ENCODE measurements at places on chromosomes 12 and 14. TPM values are rescaled to one million over a fixed set of nuclear protein-coding genes. Genes with fewer than 3 reads are reported as not detected.

Gene RHOJ
- 0.28 TPM for total RNA-seq

Gene TRIM9
- 0.44 TPM for total RNA-seq

Gene PTPN21
- total RNA-seq, result 15.0 TPM

- no peak for DNase-seq
Observed at GRCh38 chr14:61925043-61925442, 162.8 kb downstream of the SNAPC1 start.

DNA sequence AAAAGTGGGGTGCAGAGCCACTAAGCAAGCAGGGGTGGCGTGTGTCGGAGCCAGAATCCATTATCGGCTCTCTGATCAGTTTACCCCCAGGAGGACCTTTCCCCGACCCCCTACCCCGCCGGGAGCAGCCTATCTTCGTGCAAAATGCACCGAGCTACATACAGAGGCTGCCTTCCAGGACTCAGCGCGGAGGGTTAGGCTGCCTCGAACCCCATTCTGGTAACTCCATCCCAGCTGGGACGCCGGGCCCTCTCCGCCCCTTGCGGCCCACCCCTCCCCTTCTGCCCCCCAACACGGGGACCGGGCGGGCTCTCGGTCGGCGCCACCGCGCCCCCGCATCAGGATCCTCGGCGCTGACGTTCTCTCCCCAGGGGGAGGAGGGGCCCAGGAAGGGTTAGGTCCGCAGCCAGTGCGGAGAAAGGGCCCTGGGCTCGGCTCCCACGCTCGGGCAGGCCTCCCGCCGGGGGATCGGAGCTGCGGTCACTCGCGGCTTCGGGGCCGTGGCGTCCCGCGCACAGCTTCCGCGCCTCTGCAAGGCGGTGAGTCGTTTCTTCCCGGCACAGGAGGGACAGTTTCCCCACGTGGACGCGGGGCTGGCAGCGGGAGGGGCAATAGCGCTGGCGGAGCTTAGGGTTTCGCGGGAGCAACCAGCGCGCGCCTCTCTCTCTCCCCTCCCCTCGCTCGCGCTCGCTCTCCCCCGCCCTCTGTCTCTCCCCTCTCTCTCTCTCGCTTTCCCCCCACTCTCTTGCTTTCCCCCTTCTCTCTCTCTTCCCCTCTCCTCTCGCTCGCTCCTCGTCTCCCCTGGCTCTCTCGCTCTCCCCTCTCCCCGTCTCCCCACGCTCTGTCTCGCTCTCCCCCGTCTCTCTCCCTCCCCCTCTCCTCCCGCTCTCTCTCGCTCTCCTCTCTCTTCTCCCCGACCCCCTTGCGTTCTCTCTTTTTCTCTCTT lies 12.5 kb upstream of the MAP3K9 start:
- no peak for DNase-seq

- no peak for DNase-seq
Observed at GRCh38 chr14:36091096-36091495, 85.4 kb downstream of the PTCSC3 start.

- no peak for DNase-seq
Observed at GRCh38 chr12:65123435-65124063, 2.4 kb upstream of the WIF1 start.

DNA sequence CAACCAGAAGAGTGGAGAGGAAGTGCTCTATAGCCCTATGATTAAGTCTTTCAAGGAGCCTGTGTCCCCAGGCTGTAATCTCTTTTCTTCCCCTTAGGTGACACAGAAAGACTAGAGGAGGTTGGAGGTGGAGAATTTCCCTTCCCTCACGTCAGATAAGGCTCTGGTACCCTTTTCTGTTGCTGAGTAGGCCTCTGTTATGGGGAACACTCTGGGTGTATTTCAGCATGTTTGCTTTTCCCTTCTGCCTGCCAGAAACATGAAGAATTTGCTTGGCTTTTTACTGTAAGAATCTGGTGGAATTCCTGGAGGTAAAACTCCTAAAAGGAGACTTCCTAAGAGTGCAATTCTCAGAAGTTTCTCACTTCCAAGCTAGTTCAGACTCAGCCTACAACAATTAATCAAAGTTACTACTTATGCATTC lies 58.3 kb downstream of the SIX1 start:
- DNase-seq, result no peak

DNA sequence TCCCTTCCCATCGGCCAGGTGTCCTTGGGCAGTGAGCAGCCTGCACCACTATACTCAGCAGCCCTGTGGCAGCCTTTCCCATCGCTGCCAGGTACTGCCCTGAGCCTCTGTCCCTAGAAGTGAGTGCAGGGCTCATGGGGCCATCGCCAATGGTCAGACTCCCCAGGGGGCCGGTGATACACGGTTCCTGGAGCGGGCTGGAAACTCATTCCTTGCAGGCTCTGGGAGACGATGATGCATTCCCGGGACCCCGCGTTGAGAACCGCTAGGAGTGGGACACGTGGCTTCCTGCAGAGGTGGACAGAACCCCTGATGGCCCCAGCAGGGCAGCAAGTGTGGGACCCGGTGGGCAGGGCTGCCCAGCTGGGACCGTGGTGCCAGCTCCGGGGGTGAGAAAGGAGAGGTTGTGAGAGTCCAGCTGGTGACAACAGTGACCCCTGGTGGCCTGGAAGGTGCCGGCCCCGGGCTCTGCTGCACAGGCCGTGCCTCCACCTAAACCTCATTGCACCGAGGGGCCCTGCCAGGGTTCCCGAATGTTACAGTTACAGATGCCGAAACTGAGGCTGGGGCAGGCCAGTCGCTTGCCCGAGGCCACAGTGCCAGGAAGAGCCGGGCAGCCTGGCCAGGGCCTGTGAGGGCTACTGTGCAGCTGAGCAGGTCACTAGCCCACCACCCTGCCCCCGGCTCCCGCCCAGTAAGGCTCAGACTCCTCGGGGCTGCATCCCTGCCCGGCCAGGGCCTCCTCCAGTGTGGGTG lies 33.8 kb downstream of the FBRSL1 start:
- peak; percentile 17 for DNase-seq

DNA sequence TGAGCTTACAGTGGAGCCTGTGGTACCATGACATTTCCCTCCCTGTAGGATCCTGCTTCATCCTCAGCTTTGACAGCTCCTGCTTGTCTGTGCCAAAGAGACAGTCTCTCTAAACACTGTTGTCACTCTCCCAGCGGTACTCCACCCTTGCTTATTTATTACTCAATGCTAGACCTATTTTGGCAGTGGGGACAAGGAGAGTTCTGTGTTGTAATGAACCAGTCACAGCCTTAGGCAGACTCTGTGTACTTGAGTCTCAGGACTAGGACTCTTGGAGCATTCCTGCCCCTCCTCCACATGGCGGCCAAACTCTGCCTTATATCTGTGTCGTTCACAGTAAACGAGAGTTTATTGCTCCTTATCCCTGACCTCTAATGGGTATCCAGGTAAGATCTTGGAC lies 70.9 kb downstream of the PIK3C2G start:
- DNase-seq, result no peak

Gene SPSB2
- 11.6 TPM for total RNA-seq

Gene SLC41A2
- 27.3 TPM for total RNA-seq

DNA sequence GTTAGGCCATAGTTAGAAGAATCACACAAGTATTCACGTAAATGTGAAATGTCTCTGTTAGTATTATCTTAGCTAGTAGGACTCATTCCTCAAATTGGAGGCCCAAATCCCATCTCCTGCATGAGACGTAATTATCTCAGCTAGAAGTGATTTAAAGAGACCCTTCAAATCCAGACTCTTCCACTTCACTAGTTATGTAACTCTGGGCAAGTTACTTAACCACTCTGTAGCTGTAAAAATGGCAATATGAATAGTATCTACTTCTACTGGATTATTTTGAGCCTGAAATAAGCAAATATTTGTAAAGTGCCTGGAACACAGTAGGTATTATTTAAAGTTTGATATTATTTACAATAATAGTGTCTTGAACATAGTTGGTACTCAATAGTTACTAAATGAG lies 28.4 kb upstream of the CDKL1 start:
- DNase-seq, result no peak

DNA sequence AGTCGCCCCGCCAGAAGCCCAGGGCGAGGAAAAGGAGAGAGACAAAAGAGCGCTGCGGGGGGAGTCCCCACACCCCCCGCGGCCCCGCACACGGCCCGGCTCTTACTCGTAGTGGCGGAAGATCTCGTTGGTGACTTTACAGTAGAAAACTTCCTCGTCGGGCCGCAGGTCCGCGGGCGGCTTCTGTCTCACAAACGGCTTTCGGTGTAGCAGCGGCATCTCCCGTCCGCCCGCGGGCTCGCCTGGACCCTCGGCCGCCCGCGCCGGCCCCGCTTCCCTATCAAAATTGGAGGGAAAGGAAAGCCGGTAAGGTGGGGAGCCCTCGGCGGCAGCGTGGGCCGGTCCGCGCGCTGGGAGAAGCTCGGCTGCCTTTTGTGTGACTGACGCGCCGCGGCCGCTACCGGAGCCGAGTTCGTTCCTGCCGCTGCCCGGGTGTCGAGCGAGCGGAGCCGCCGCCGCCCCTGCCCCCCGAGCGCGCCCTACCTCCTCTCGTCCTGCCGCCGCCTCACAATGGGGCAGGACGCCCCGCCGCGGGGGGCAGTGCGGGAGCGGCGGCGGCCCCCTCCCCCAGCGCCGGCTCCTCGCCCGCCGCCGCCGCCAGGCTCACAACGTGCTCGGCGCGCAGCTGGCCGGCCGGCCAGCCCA lies 652 bp downstream of the BAZ1A start:
- no peak for DNase-seq

DNA sequence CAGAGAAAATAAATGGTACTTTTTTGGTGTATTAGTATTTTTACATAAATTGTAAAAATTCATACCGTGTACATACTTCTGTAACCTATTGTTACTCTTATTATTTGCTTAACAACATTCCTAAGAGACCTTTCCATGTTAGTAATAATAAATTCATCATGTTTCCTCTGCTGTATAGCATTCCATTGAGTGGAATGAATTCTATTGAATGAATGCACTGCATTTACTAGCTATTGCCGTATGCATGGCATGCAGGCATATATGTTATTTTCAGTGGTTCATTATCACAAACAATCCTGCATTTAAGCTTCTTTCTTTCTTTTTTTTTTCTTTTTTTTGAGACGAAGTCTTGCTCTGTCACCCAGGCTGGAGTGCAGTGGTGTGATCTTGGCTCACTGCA lies 137.6 kb upstream of the TBX3 start:
- DNase-seq, result no peak

DNA sequence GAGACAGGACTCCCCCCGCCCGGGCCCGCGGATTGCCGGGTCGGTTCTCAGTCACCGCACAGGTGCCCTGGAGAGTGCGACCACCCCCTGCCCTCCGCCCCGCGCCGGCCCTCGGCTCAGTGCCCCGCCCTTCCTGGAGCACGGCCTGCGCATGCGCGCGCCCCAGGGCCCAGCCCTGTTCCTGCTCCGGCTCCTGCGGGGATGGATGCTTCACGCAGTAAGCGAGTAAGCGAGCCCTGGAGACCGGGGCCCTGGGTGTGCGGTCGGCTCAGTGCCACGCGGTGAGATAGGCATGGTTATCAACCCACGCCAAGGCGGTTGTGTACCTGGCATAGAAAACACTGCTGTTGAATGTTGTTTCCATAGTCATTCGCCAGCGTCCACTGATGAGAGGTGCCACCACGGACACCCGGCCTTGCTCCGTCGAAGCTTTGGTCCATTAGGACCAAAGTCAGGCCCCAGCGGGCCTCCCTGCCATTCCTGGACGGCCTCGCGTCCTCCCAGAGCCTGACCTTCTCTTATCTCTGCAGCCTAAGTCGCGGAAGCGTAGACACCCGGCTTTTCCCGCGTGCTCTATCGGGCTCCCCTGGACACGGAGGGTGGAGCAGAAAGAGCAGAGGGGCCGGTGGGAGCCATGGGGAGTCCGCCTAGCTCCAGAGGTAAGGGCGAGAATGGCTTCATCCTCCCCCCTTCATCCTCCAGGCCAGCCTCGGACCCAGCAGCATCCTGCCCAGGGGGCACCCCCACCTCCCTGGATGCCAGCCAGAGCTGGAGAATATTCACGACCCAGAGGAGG lies 90.6 kb downstream of the PAPOLA start:
- DNase-seq, result no peak

Gene TPH2
- total RNA-seq, result not detected

DNA sequence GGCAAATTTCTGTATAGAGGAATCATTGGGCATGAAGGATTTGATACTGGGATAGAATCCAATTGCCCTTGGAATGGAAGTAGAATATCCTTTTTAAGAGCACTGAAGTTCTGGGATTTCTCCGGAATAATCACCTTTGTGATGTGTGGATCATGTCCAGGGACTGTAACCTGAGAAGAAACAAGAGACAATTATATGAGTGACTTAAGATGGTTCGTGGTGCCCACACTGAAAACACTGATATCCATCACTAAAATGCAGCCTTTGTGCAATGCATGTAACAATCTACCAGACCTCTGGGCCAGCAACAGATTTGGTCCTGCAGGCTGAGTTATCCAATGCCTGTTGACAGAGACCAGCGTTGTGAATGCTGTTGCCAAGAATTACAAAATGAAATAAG lies 48.5 kb downstream of the MDM2 start:
- DNase-seq, result no peak

GRCh38 chr12:24931666-24932405 lies 17.1 kb downstream of the BCAT1 start:
- DNase-seq, result no peak

DNA sequence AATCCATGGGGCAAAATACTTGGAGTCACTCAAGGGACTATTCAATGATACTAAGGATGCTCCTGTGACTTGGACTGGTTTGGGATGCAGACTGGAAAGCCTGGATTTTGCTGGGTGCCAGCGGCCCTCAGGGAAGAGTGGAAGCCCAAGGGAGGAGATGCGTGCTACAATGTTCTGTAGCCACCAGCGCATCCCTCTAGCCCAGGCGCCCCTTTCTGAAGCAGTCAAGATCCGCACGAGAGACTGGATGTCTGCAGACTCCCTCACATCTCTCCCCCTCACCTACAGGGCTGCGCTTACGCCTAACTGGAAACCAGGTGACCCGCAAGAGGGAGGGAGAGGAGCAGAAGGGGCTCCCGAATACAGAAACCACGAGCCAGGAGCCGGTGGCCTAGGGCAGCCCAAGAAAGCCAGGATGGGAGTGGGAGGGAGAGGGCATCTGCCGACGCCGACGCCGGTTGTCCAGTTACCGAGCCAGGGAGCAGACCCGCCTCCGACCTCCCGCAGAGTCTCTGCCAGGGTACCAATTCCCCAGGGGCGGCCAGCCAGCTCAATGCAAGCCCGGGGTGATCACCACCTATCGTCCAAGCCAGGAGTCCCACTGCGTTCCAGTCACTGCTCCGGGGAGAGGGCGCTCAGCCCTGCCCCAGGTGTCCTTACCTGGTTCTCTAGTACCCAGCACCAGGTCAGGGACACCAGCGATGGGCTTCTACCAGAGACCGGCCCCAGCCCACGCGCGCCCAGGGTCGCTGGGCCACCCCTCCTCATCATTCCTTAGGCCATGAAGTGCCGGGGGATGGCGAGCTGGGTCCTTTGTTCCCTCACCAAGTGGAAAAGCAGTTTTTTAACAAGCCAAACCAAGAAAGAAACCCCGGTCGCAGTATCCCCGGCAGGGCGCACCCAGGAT lies 1.2 kb downstream of the NTN4 start:
- DNase-seq, result no peak

DNA sequence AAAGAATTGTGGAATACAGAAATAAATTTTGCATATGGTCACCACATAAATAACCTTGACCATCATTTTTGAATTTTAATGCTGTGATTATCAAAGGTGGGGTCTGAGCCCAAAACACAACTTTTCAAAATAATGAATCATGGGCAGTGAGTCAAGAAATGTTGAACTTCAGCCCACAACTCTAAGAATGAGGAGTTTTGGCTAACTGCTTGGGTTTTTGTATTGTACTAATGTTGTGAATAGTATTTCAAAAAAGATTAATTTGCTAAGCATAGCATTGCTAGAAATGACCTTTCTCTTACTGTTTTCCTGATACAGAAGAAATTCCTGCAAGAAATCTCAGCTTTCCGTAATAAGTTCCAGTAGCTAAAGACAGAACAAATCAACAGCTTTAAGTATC lies 24.4 kb upstream of the YARS2 start:
- DNase-seq, result no peak

GRCh38 chr12:14930299-14930698 lies 8.0 kb downstream of the ERP27 start:
- DNase-seq, result no peak

Gene HOXC13
- 93.5 TPM for total RNA-seq
